ENCODE measurements at places on chromosomes 2 and 18.

DNA sequence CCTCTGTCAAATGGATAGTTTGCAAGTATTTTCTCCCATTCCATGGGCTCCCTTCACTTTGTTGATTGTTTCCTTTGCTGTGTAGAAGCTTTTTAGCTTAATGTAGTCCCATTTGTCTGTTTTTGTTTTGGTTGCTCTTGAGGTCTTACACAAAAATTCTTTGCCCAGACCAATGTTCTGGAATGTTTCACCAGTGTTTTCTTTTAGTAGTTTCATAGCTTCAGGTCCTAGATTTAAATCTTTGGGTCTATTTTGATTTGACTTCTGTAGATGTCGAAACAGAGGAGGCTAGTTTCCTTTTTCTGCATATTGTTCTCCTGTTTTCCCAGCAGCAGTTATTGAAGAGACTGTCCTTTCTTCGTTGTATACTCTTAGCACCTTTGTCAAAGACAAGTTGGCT, 351.6 kb downstream of the PTPRM start:
- DNase-seq, result no peak

- no peak for DNase-seq
Measured at GRCh38 chr2:71066856-71067255, 1.6 kb upstream of the NAGK start.

DNA sequence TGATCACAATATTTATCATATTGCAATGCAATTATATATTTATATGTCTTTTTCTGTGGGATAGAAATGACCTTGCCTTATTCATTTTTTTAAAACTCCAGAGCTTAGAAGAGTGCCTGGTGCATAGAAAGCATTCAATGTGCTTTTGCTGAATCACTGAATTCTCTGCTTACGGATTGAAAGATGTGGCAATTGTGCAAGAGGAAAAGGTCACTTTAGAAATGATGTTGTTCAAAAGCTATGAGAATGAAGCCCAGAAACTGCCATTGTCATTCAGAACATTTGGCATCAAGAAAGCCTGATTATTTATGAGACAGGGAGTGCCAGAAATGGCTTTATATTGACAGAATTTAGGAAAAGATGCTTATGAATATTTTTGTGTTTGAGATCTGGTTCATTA, 678.6 kb upstream of the CDH2 start:
- no peak for DNase-seq

- DNase-seq, result no peak
Measured at GRCh38 chr2:214103276-214104001, 307.4 kb upstream of the VWC2L start.

All from activated CD4-positive, alpha-beta T cell treated with anti-CD3 and anti-CD28 coated beads, Interleukin-2, amount 10 ng/mL, durations not matched to agents 24 days and 14 days (primary cell).